Colonic mucosa (tissue), 4 donors: ENCODE measurements at places on chromosomes 5 and 9. TPM values are rescaled to one million over a fixed set of nuclear protein-coding genes. Genes with fewer than 3 reads are reported as not detected.
A peak's percentile ranks its signal among the peaks of the same experiment; 100 is the strongest.

DNA sequence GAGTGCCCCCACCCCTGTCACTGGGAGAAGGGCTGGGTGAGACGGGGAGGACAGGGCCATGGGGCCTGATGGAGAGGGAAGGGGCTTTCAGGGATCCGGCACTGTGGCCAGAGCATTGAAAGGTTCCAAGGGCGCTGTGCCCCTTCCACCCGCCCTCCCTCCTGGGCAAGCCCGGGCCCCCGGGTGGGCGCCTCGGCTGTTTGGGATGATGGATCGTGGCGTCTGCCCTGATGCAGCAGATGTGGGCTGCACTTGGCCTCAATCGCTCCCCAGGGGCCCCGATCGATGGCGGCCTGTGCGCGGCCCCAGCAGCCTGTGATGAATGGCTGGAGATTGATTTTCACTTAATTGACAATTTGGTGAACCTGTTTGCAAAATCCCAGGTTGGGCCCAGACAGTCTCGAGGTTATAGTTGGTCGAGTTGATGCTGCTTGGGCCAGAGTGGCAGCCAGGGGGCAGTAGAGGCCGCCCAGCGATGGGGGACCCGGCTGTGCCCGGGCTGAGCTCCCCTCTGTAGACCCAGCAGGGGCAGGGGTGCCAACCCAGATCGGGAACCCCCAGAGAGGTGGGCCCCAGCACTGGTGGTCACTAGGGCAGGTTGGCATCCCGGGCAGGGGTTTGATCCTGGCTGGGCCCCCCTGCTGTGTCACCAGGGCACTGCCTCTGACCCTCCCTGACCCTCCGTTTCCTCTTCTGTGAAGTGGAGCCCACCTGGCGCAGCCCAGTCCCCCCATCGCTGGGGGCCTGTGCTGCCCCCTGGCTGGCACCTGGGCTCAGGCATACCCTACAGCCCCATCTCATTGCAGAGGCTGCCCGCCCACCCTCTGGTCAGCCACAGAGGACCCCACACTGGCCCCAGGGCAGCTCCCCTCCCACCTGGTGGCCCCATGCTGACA is 34.7 kb downstream of the LHX3 start:
- peak; percentile 33 for DNase-seq

- no peak for DNase-seq
Observed at GRCh38 chr5:56670916-56671315, 144.4 kb upstream of the MAP3K1 start.

Gene CNTFR
- total RNA-seq, result 1.9 TPM

Gene PHF24
- total RNA-seq, result 0.64 TPM

- DNase-seq, result no peak
Observed at GRCh38 chr9:35518981-35519679, 29.2 kb downstream of the RUSC2 start.

DNA sequence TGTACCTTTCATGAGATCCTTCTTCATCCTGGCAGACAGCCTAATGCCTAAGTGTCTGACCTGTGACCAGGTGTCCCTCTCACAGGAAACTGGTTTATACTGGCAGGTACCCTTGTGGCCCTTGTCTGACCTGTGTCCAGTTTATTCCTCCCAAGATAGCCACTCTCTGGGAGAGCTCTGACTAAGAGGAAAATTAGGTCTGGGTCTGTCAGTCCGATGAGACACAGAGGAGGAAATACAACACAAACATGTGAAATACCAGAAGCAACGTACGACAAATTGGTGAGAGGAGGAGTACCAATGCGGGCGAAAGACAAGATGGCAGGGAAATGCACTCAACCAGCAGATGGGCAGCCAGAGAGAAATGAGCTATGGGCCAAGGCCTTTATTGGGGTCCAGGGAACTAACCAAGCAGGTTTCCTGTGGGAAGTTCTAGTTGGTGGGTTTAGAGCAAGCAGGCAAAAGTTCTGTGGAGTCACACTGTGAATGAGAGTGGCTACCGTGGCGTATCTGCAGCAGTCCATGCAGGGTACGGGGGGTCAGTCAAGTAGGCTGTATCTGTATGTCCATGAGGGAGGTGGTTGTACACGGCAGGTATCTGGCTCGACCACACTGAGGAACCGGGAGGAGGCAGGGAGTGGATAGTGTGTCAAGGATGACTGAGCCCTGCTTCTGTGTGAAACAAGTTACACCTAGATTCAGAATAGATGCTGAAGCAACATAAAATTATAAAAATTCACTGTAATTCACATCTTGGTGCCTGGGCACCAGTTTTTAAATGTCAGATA is 109.0 kb downstream of the MLLT3 start:
- DNase-seq, result peak; percentile 32

DNA sequence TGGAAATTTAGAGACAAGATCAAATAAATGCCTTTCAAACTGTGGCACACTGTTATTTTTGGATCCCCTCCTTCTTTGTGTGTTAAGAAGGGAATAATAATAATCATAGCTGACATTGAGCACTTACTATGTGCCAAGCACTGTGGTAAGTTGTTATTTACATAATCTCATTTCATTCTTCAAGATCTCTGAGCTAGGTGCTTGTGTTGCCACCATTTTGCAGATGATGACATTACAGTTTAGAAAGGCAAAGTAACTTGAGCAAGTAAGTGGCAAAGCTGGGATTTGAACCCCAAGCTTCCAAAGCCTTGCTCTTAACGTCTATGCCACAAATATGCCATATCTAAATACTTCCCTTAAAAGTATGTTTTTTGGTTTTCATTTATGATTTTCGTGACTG is 121.8 kb upstream of the TMEM161B start:
- DNase-seq, result no peak

DNA sequence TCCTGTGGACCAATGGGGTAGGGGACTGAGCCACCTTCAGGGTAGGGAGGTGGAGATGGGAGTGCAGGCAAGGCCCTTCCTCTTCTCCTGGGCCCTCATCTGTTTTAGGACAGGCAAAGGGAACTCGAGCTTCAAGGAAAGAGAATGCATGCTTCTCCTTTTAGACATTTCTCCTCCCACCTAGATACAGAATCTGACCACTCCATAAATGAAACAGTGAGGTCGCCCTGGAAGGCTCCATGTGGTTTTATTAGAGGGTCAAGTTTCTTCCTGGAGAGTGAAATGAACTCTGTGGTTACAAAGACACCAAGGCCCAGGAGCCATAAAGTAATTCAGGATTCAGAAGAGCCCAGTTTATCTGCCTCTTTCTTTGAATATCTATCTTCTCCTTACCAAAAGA is 14.9 kb downstream of the LHFPL2 start:
- no peak for DNase-seq
